ENCODE measurements at places on chromosomes 16 and 17. TPM values are rescaled to one million over a fixed set of nuclear protein-coding genes. Genes with fewer than 3 reads are reported as not detected.

Gene INO80E
- 17.6 TPM for polyA plus RNA-seq

Gene CHST4
- polyA plus RNA-seq = 0.06 TPM

Gene BICDL2
- 12.8 TPM for polyA plus RNA-seq

Gene RPL38
- 761 TPM for polyA plus RNA-seq

Gene RNF112
- 11.3 TPM for polyA plus RNA-seq

DNA sequence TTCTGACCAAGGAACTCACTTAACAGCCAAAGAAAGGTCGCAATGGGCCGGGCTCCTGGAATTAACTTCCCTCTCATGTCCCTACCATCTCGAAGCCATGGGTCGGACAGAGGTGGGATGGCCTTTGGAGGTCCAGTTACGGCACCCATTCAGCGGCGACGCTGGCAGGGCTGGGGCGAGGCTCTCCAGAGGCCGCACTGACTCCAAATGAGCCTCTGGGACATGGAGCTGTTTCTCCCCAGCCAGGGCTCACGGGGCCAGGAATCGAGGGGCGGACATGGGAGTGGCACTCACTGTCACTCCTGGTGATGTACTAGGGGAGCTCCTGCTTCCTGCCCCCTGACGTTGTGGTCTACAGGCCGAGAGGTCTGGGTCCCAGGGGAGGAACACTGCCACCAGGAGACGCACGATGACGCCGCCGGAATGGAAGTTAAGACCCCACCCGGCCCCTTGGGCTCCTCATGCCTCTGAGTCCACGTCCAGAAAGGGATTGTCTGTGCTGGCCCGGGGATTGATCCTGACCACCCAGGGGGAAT, 60.7 kb upstream of the METRNL start:
- no peak for DNase-seq

- DNase-seq = no peak
Measured at GRCh38 chr17:2394775-2395201, 6.1 kb downstream of the MNT start.

- DNase-seq = no peak
Measured at GRCh38 chr16:89293276-89294143, 76.0 kb downstream of the ZNF778 start.

- no peak for DNase-seq
Measured at GRCh38 chr17:17088541-17089525, 46.6 kb downstream of the MPRIP start.

DNA sequence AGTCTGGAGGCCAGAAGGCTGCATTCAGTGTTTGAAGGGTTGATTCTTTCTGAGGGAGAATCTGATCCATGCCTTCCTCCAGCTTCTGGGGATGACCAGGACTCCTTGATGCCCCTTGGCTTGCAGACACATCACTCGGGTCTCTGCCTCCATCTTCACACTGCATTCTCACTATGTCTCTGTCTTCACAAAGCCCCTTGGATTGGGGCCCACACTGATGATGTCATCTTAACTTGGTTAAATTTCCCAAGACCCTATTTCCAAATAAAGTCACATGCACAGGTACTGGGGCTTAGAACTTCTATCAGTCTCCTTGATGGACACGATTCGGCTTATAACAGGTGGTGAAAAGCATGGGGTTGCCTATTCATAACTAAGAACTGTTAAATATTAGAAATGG, 112.1 kb upstream of the MYOCD start:
- DNase-seq = no peak

DNA sequence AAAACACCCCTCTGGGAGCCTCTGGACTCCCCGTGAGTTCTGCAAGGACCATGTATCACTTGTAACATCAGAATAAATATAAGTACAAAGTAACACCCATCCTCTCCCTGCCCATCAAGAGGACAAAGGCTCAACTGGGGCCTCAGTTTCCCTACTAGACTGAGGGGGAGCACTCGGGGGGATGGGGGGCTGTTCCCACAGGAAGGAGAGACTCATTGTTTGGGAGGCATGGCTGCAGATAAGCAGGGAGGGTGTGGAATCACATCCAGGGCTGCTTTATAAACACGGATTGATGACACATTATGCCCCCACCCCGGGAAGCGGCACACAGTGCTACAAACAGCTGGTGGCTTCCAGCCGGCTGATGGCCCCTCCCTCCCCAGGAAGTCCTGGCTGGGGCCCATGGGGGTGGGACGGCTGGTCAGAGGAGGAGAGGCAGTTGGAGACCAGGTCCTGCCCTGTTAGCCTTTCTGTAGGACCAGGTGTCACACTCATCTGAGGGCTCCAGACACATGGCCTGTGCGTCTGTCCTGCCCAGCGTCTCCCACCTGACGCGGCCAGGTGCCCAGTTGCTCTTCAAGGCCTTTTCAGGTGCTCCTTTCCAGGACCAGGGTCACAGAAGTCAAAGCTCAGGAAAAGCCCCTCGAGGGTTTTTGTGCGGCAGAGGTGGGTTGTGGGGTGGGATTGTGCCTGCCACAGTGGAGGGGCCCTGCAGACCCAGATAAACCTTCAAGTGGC, 1.3 kb upstream of the MPG start:
- peak; percentile 77 for DNase-seq

GRCh38 chr16:27748868-27749546, 199.1 kb downstream of the KATNIP start:
- peak; percentile 88 for DNase-seq

DNA sequence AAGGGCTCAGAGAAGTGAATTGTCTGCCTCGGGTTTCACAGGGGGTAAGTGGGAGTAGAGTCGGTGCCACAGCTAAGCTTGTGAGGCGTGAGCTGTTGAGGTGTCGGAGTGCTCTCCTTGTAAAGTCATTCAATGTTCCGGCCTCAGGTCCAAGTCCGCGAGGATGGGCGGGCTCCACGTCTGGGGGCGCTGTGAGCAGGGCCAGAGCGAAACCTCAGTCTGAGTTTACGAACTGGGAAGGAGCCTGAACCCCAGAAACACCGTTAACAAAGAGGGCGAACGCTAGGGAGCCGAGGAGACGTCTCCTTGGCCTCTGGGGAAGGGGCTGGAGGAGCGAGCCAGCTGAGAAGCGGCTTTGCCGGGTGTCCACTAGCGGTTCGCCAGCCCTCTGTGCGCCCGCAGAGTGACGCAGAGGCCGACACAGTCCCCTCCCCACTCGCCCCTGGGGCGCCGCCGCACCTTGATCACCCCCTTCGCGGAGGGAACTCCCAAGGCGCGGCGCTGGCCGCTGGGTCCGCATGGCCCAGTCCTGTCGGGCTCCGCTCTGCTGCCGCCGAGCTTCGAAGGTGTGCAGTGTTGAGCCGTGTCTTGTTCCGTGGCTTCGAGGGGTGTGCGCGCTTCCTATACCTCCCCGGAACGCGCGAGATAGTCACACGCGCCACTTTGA, 4.9 kb downstream of the IRX3 start:
- DNase-seq = peak; percentile 43

- peak; percentile 52 for DNase-seq
Measured at GRCh38 chr16:57621521-57622271, 6.7 kb upstream of the ADGRG1 start.

- DNase-seq = no peak
Measured at GRCh38 chr16:23279721-23280153, 22.4 kb upstream of the SCNN1B start.

- no peak for DNase-seq
Measured at GRCh38 chr16:83609178-83609577, 198.6 kb upstream of the HSBP1 start.

DNA sequence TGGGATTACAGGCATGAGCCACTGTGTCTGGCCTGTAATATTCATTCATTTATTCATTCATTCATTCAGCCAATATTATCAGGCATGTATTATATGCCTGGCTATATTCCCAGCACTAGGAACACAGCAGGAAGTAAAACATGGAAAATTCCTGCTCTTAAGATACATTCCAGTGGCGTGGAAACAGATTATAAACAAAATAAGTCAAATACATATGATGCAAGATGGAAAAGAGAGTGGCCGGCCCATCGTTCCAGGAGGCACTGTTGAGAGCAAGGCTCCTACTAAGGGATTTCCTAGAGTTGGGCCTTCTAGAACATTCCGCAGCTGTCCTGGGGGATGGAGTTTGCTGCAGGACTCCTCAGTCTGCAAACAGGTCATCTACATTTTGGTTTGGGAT, 17.7 kb downstream of the ADCY9 start:
- DNase-seq = no peak

- peak; percentile 51 for DNase-seq
Measured at GRCh38 chr17:66523378-66524200, 221.2 kb downstream of the PRKCA start.

GRCh38 chr16:15807603-15808009, 49.2 kb downstream of the MYH11 start:
- no peak for DNase-seq

DNA sequence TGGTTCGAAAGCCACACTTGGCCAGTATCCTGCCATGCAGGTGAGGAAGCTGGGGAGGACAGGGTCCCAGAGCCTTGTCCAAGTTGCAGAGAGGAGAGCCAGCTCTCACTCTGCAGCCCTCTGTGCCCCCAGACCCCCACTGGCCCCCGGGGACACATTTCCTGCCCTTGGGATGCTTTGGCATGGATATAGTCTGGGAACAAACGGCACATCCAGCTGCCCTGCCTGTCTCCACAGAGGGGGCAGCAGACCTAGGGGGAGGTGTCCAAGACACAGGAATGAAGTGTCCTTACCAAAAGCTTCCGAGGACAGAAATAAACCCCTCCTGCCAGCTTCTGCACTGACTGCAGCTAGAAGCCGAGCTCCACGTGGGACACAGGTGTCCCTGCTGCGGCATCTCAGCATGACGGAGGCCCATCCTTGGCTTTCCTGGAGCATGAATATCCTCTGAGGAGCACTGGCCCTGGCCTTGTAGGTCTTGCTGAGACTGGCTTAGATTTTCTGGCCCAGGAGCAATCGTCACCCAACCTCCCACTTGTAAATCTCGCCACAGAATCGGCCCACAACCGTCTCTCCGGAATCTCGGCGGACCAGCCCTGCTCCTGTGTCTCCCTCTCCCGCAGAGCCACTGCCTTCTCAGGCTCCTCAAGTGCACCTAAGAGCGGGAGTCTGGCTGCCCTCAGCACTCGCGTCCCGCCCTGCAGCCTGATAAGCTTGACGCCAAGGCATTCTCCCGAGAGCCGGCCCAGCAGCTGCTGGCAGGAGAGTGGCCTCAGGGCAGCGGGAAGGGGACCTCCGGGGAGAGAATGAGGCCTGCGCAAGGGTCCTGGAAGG, 1.1 kb upstream of the CAPN15 start:
- DNase-seq = peak; percentile 80

DNA sequence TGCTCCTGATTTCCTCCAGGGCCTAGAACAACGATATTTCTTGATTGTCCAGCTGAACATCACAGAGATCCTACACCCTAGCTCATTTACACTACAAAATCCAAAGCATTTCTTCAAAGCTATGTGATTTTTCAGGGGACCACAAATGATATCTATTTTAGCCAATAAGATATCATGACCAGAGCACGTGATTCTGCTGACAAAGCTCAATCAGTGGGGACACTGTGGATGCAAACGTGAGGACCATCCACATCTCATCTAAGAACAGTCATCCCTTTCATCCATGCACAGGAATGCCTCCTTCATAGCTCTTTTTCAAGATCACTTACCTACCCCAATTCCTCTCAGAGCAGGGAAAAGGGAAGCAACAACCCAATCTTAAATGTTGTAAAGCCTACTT, 56.9 kb downstream of the ACSM2B start:
- no peak for DNase-seq

Measured in hepatocyte (in vitro differentiated cells).